ENCODE measurements at places on chromosomes 16 and 17.

DNA sequence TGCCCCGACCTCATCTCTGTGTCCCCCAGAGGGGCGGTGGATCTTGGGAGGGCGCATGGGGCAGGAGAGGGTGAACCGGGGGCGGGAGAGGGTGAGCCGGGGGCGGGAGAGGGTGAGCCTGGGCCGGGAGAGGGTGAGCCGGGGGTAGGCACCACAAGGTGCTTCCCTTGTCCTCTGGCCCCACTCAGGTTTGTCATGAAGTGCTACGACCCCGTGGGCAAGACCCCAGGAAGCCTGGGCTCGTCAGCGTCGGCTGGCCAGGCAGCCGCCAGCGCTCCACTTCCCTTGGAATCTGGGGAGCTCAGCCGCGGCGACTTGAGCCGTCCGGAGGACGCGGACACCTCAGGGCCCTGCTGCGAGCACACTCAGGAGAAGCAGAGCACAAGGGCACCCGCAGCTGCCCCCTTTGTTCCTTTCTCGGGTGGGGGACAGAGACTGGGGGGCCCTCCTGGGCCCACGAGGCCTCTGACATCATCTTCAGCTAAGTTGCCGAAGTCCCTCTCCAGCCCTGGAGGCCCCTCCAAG, 18.9 kb downstream of the ASPSCR1 start:
- no peak for DNase-seq

GRCh38 chr17:34358631-34359030, 2.4 kb downstream of the CCL13 start:
- DNase-seq = no peak

DNA sequence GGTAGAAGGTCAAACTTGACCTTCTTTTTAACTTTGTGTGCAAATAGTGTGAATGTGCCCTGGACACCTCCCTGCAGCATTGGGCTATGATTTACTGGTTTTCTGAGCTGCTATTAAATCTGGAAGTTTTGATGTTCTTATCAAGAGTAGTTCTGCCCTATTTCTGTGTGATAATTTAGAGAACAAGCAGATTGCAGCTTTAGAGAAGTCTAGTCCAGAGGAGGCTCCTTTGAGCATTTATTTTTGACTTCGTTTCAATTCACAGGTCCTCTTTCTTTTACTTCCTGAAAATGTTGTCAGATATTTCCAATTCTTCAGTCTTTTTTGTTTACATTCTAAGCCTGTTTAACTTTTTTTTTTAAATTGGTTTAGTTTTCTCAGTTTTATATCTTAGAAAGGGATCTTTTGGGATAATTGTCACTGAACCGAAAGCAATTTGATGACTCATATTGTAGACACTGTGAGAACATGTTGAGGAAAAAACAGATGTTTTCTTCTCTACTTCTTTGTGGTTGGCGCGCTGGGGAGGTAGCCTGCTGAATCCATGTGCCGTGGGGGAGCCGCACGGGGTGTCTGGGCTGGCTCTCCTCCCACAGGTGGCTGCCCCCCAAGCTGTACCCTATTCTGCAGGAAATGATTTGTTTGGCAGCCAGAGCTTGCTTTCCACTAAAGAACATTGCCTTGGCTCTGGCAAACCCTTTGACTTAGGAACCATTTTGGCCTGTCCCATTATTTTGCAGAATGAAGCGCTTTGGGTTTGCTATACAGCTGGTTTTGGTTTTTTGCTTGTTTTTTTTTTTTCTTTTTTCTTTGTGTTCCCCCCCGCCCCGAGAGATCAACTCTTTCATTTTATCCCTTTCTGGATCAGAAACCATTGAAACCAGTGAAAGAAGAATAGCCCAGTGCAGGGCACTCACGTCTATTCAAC, 53.4 kb downstream of the MFSD11 start:
- peak; percentile 71 for DNase-seq

- DNase-seq = no peak
Observed at GRCh38 chr16:81401035-81401950, 43.3 kb upstream of the CMIP start.

DNA sequence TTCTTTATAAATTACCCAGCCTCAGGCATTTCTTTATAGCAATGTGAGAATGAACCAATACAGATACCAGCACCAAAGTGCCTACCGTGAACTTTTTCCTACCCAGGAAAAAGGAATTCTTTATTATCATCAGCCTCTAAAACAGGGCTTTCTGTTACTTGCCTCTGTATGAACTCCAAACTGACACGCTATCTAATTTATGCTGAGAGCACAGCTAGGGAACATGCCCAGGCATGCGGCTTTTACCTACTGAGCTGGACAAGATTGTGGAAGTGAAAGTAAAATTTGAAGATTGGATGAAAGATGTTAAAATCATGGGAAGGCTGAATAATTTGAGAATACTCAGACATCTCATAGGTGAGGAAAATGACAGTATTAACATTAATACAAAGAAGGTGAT, 24.4 kb upstream of the ADCY9 start:
- no peak for DNase-seq

- DNase-seq = peak; percentile 84
Observed at GRCh38 chr17:73142872-73143381, 21.9 kb upstream of the SSTR2 start.
